ENCODE measurements at places on chromosomes 1 and 21.

DNA sequence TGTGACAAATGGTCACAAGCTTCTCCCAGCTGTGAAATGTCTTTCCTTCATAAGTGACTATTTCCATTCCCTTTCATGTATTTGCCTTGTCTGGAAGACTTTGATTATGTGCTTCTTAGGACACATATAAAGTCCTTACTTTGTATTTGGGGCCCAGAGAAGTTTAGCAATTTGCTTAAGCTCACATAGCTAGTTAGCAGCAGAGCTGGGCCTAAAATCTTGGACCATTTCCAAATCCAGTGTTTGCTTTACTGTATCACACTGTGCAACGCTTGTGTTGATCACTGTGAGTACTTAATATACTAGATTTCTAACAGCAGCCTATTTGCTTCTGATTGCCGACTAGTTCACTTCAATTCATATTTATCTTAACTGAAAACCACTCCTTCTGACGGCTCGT is 2.2 kb upstream of the KCNA3 start:
- no peak for DNase-seq

- no peak for DNase-seq
These were observed 45.2 kb downstream of the LYST start for GRCh38 chr1:235821361-235821981.

- no peak for DNase-seq
These were observed 172.6 kb downstream of the SLC44A5 start for GRCh38 chr1:75438355-75438754.

- DNase-seq = no peak
These were observed 853 bp upstream of the ATP1A1 start for GRCh38 chr1:116372191-116372590.

DNA sequence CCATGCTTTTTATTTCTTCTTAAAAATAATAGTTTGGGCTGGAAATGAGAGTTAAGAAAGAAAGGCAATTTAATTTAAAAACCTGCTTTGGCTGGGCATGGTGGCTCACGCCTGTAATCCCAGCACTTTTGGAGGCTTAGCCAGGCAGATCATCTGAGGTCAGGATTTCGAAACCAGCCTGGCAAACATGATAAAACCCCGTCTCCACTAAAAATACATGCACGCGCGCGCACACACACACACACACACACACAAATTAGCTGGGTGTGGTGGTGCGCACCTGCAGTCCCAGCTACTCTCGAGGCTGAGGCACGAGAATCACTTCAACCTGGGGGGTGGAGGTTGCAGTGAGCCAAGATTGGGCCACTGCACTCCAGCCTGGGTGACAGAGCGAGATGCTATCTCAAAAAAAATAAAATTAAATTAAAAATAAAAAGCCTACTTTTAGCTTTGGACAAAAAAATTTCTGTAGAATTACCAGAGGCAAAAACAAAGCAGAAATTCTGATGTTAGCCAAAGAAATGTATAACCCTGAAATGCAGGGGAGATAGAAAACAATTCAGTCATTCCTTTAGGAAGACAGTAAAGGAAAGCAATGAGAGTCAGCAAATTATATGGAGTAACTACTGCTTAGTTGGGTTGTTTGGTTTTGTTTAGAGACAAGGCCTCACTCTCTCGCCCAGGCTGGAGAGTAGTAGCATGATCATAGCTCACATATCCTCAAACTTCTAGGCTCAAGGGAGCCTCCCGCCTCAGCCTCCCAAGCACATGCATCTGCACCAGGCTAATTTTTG is 15.7 kb upstream of the IPP start:
- no peak for DNase-seq
